ENCODE measurements at places on chromosomes 5 and 9.

- DNase-seq: no peak
Measured at GRCh38 chr9:14535161-14535955, 157.9 kb downstream of the ZDHHC21 start.

- DNase-seq: no peak
Measured at GRCh38 chr5:139763930-139764791, 31.4 kb upstream of the PSD2 start.

- no peak for DNase-seq
Measured at GRCh38 chr9:109166171-109166770, 778 bp downstream of the FRRS1L start.

DNA sequence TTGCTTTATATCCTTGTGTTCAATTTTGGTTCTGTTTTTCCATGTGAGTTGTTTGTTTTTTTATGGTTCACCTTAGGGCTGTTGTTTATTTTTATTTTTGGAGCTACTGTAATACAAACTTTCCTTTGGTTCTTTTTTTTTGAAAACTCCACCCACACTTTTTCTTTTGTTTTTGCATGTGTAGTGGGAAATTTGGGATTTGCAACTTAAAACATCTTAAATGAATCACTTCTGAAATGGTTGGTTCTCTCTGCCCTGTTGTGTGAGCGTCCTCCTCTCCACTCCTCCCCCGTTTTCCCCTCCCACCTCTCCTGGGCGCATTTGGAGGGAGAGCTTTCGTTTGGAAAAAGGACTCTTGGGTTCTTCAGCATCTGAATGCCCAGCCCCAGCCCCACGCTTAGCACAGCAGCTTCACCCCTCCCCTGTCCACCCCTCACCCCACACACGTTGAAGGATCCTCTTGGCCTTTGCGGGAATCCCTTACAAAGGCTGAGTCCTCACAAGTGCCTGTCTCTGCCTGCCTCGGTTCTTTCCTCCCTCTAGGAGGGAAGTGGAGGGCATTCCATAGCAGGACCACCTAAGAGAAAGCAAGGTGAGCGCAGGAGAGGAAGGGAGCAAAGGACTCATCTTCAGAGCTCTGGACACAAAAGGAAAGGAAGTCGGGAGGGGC, 67.2 kb downstream of the DMRT1 start:
- no peak for DNase-seq

DNA sequence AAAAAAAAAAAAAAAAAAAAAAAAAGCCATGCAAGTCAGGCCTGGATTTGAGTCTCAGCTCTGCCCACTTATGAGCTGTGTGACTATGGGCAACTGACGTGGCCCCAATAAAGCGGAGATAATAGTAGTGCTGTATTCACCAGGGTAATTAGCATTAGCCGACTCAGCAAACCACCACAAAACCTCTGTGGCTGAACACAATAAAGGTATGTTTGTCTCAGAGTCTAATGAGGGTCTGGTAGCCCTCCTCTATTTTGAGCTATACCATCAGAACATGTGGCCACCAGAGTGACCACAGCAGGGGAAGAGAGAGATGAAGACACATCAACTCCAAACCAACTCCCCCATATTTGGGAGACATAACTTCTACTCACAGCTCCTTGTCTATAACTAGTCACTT, 15.9 kb downstream of the SWI5 start:
- DNase-seq: no peak

- DNase-seq: no peak
Measured at GRCh38 chr9:127170652-127171051, 48.2 kb upstream of the ANGPTL2 start.

- DNase-seq: no peak
Measured at GRCh38 chr9:91427873-91428272, 4.2 kb upstream of the NFIL3 start.

- no peak for DNase-seq
Measured at GRCh38 chr9:7354704-7355103, 444.9 kb downstream of the DMAC1 start.

DNA sequence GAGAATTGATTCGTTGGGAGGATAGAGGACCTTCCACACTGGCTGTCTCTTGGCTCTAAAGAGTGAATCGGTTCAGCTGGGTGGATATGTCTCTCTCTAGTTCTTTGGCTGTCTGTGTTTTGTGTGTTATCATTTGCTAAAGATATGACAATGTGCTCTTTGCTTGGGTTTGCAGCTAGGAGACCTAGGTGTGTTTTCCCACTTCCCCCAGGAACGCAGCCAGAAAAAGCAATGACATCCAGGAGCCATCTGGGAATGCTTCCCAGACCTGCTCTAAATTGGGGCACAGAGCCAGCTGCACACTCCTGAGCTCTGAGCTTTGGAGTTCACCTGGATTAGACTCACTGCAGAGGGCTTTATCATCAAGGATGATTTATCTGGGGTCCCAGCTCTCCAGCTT, 12.8 kb upstream of the PDZD2 start:
- DNase-seq: no peak

DNA sequence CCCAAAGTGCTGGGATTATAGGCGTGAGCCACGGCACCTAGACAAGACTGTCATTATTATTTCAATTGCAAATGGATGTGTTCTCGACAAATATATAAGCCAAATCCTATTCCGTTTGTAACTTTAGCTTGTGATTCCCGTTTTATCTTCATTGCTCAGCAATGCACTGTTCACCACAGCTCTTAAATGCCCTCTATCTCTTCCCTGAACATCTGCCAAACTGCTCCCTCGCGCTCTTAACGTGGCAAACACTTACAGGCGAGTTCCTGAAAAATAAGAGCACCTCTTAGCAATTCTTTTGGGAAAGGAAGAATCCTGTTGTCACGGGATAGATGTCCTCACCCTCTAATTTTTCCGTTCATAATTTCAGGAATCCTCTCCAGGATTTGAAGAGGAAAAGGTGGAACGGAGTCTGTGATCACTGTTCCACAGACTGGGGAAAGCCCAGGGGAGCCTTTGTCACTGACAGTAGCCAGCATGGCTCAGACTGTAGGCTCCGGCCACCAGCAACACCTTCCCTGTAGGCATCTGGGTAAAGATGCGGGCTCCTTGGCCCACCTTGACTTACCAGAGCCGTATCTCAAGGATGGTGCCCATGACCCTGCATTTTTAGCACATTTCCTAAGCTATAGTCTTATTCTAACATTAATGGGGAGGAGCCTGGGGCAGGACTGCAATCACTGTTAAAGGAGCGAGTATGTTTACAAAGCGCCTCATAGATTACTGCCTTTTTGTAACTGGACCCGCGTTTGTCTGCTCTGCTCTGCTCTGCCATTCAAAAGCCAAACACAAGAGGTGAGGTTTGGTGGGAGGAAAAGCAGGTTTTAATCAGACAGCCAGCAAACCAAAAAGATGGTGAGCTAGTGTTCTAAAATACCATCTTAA, 20.2 kb upstream of the GNPDA1 start:
- no peak for DNase-seq

DNA sequence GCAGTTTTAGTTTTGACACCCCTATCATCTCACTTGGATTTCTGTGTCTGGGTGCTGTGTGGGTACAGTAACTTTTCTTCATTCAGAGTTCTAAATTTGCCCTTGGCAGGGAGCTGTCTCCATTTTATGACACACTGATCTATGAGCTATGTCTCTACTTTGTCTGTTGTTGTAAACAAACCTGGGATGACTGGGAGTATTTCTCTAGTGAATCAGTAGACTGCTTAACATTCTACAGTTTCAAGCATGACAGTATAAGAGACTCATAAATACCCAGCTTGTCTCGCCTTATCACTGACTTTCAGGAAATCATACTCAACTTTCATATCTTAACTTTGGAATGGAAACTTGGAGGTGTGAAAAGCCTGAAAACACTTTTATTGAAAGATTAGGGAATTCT, 212.1 kb upstream of the NUDT12 start:
- no peak for DNase-seq

GRCh38 chr5:165863239-165863638, 2357.8 kb downstream of the MAT2B start:
- DNase-seq: no peak

- no peak for DNase-seq
Measured at GRCh38 chr5:88117546-88117945, 151.1 kb downstream of the TMEM161B start.

DNA sequence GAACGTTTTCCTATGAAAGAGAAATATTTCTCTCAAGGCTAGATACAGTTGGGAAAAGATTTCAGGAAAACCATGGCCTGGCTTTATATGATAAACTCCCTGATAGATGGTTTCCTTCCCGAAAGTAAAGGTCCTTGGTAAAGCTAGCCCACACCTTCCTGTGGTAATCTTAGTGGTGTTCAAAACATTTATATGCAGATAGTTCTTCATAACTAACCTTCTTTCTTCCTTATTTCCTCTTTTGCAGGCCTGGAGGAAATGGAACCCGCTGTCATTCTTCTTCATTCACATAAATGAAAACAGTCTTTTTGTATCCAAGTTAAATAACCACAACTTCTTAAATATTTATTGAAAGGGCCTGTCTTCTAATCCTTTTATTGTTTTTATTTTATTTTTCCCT, 474.0 kb upstream of the ACTBL2 start:
- no peak for DNase-seq

DNA sequence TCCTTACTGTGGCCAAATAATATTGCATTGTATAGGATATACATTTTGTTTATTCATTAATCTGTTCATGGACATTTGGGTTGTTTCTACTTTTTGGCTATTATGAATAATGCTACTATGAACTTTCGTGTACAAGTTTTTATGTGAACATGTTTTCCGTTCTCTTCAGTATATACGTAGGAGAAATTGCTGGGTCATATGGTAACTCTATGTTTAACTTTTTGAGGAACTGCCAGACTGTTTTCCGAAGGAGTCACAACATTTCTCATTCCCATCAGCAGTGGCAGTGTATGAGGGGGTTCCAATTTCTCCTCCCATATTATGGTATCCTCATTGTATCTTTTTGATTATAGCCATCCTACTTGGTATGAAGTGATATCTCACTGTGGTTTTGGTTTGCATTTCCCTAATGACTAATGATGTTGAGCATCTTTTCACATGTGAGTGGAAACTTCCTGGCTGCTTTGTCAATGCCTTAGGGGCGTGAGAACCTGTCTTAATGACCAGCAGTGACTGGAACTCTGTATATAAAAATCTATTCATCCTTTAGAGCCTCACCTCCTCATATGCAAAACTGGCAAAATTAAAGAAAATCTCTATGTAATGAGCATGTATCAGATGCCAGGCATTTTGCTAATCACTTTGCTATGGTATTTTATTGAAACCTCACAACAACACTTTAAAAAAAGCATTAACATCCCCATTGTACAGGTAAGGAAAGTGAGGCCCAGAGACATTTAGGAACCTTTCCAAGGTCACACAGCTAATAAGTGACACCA, 47.8 kb upstream of the TGFBR1 start:
- no peak for DNase-seq

- no peak for DNase-seq
Measured at GRCh38 chr5:167664222-167664804, 627.1 kb upstream of the WWC1 start.

DNA sequence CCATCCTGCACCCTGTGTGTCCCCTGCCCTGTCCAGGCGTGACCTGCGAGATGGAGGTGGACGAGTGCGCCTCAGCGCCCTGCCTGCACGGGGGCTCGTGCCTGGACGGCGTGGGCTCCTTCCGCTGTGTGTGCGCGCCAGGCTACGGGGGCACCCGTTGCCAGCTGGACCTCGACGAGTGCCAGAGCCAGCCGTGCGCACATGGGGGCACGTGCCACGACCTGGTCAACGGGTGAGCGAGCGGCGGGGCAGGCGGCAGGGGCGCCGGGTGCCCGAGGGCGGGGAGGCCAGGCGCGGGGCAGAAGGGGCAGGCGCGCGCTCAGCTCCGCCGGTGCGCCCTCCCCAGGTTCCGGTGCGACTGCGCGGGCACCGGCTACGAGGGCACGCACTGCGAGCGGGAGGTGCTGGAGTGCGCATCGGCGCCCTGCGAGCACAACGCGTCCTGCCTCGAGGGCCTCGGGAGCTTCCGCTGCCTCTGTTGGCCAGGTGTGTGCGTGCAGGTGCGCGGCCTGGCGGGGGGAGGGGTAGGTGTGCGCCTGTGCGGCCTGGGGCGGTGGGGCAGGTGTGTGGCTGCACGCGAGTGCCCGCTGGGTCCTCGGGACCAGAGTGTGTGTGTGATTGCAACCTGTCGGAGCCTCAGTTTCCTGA, 10.0 kb downstream of the CRB2 start:
- no peak for DNase-seq

GRCh38 chr9:6910032-6910431, 152.3 kb downstream of the KDM4C start:
- no peak for DNase-seq

DNA sequence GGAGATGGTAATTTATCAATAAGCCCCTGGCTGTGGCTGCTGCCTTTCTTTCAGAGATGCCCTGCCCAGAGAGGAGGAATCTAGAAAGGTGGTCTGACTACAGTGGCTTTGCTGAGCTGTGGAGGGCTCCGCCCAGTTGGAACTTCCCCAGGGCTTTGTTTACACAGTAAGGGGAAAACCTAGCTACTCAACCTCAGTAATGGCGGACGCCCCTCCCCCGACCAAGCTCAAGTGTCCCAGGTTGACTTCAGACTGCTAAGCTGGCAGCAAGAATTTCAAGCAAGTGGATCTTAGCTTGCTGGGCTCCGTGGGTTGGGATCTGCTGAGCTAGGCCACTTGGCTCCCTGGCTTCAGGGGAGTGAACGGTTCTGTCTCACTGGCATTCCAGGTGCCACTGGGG, 865.4 kb upstream of the ACO1 start:
- no peak for DNase-seq

DNA sequence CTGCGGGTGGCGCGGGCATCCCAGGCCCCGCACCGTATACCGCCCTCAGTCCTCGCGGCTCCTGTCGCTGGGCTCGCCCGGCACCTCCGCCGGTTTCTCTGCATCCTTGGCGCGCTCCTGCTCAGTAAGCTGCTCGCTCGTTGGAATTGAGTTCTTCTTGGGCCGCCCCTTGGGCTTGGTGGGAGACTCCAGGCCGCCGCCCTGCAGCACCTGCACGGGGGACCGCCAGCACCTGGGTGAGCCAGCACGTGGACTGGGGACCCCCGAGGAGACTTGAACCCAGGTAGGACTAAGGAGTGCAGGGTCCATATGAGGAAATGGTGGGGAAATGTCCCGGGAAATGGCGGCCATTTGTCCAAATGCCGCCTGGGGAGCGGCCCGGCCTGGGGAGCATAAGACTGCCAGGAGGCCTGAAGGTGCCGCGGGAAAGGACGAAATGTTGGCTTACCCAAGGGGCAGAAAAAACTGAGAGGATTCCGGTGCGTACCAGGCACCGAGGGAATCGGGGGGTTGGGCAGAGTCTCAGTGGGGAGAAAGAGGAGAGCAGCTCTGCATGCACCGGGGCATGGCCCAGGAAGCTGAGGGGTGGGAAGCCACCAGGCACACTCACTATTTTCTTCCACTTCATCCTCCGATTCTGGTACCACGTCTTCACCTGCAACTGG, 2.9 kb downstream of the BARX1 start:
- no peak for DNase-seq

GRCh38 chr5:1781107-1781506, 18.5 kb downstream of the MRPL36 start:
- DNase-seq: no peak

DNA sequence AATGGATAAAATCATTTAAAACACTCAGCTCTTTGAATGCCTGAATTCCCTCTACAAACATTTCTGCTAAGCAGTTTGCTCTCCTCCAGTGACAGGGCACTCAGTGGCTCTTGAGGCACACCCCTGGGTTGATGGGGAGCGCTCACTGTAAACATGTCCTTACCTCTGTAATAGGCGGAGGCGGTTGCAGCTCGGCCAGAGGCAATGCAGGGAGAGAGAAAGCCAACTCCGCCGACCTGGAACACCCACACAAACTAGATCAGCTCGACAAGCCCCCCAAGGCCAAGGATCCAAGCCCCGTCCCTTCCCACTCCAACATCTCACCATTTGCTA, 329 bp downstream of the CDC23 start:
- no peak for DNase-seq

- DNase-seq: no peak
Measured at GRCh38 chr5:63398346-63398745, 563.9 kb downstream of the HTR1A start.
